HS-5 (cell line): ENCODE measurements at places on chromosomes 3 and 15.

GRCh38 chr3:191244242-191244867, 45.3 kb downstream of the OSTN start:
- no peak for DNase-seq

DNA sequence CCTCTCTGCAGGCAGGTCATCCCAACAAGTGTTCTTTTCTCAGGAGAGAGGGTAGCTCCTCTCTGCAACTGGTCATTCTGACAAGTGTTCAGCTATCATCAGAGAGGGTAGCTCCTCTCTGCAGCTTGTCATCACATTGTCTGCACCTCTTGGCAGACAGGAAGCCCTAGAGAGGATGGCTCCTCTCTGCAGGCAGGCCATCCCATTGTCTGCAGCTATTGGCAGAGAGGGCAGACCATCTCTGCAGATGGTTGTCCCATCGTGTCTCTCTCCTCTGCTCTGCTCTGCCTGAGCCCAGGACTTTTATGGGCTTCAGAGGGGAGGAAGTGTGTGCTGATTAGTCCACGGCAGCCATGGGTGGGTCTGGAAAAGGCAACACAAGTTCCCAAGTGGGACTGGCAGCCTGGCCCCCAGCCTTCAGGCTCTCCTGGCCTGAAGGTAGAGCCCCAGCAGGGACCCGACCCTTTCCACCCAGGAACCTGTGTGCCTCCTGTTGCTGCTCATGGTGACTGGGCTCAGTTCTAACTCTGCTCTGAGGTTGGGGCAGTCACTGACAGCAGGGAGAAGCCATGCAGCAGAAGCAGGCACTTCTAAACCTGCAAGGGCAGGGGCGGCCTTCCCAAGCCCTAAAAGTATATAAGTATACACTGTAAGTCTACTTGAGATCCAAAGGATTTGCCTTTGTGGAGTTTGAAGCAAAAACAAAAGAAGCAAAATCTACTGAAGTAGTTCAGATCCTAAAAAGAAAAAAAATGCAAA, 637.9 kb downstream of the PLOD2 start:
- no peak for DNase-seq

DNA sequence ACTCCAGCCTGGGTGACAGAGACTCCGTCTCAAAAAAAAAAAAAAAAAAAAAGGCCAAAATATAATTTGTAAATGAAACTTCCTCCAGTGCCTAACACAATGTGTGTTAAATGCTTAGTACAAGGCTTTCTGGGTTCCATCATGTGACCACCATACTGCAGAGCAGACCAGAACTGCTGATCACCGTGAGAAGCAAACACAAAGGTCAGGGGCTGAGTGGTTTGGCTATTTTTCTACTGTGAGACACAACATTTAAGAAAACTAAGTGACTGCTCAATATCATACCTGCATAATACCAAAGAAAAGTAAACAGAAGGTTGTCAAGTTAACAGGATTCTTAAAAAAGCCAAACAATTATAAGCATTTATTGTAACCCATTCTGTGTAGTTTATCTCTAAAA, 13.2 kb downstream of the ABCC5 start:
- no peak for DNase-seq

- no peak for DNase-seq
These were observed 44.4 kb downstream of the LSM3 start for GRCh38 chr3:14222900-14223594.

GRCh38 chr3:172106989-172107388, 67.6 kb downstream of the FNDC3B start:
- DNase-seq: no peak

DNA sequence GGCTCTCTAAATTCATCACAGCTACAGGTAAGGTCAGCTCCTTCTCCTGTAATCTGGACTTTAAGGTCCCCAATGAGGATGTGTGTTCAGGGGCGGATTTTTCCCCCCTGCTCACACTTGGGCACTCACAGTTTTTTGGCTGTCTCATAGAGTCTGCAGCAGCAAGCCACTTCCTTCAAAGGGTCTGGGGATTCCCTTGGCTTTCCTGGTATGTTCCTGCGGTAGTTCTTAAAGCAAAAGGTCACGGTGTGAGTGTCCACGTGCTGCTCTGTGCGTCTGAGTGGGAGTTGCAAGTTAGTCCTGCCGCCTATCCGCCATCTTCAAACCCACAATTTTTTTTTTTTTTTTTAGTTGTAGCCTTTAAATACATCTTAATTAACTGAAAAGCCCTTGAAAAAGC, 15.4 kb upstream of the CFAP20DC start:
- no peak for DNase-seq

- DNase-seq: no peak
These were observed 378.3 kb upstream of the RGMA start for GRCh38 chr15:93467337-93467736.

DNA sequence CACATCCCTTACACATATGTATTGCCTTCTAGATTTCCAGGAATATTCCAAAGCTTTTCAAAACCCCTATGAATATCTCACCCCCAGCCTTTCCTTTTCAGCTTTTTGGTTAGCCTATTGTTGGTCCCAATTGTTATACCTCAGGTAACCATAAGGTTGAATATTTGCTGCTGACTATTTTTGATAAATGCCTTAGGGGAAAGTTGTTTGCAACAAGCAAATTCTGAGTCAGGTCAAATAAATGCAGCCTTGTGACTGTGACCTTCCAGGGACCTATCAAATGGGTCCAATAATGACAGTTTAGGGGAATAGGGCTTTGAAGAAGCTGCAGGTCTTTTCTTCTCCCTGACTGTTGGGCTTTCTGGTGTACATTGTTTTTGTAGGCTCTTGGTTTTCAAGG, 699.7 kb downstream of the NTRK3 start:
- no peak for DNase-seq

DNA sequence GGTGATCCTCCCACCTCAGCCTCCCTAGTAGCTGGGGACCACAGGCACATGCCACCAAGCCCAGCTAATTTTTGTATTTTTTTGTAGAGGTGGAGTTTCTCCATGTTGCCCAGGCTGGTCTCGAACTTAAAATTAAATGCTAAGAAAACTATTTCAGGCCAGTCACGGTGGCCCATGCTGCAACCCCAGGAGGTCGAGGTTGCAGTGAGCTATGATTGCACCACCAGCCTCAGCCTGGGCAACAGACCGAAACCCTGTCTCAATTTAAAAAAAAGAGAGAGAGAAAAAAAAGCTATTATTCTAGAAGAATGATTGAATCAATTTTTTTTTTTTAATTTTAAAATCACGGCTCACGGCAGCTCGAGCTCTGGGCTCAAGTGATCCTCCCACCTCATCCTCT, 4.7 kb downstream of the SLC51A start:
- DNase-seq: no peak

GRCh38 chr15:68369931-68370767, 61.8 kb downstream of the ITGA11 start:
- DNase-seq: no peak

DNA sequence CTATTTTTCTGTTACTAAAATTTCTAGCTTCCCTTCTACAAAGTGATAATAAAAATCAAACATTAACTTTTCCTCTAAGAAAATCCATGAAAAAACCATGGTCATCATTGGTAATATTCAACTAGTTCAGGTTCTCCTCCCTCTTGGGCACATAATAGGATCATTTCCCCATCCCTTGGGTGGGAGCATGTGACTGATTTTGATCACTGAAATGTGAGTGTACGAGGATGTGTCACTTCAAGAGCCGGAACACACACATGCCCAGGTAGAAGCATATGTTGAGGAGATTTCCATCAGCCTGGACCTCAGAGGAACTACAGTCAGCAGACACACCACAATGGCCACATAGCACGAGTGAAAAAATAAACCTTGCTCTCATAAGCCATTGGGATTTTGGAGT, 36.1 kb downstream of the AP3S2 start:
- no peak for DNase-seq

- no peak for DNase-seq
These were observed 45.3 kb upstream of the PLCL2 start for GRCh38 chr3:16839271-16840100.

DNA sequence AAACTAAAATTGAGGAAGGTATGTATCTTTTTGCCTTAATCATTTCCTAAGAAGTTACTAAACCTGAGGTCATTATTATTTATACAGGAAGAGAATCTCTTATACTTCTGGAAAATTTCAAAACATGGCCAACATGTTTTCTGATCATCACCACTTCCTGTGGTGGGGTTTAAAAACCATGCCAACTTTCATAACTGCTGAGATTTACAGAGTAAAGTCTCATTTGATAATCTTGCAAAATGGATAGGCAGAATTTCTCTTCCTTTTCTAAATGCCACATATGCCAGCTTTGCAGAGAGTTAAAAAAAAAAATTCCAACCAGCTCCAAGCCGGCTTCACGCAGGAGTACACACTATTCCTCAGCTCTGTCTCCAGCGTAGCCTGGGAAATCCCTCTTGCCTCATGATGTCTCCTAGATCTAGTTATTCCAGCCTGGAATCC, 124.3 kb upstream of the SPRED1 start:
- DNase-seq: peak; percentile 42

DNA sequence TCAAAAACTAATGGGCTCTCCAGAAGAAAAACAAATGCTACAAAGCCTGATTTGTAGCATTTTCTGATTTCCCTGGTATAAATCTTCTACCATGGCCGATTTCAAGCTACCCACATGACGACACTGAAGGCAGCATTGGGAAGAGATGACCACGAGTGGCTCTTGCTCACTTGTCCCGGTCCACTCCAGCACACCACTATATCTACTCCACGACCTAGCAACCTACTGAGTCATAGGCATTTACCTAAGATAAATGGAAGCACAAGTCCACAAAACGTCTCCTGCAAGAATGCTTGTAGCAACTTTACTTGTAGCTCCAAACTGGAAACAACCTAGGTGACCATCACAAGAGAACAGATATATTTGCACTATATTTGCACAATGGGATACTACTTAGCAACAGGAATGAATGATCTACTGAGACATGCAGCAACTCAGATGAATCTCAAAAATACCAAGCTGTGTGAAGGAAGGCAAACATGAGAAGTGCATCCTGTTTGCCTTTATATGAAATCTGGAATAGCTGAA, 60.8 kb upstream of the HES1 start:
- DNase-seq: no peak

GRCh38 chr3:48151058-48151806, 37.0 kb downstream of the CDC25A start:
- peak; percentile 43 for DNase-seq

- DNase-seq: no peak
These were observed 250.3 kb downstream of the MAGI1 start for GRCh38 chr3:65788461-65788860.

GRCh38 chr3:165336786-165337185, 140.6 kb upstream of the SLITRK3 start:
- DNase-seq: no peak

DNA sequence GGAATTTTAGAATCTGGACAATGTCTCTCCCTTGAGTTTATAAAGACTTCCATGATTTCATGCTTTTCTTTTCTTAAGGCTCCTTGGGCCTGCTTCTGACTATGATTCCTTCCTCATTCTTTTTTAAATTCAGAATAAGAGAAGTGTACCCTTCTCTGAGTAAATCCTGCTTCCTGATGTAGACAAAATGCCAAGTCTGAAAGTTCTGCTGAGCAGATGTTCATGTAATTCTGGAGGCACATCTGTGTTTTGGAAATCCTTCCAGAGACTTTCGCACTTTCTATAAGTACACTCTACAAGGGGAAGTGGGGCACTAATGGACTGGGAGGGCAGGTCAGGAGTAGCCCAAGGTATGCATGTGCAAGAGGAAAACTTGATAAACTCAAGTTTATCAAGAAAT, 24.8 kb downstream of the TPM1 start:
- DNase-seq: no peak

DNA sequence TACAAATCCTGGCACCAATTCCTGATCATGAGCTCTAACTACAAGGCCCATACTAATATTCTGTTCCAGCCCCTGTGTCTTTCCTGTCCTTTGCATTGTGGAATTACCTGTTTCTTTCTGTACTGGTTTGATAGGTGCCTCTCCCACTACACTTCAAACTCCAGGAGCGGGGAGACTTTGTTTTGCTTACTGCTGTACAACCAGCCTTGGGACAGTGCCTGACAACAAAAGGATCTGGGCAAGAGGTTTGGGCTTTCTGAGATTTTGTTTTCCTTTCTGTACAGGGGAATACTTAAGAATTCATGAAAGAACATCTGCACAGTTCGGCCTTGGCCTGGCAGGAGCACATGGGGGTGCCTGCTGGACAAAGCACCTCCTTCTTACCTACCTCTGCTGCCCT, 45.1 kb downstream of the ZDHHC3 start:
- no peak for DNase-seq

DNA sequence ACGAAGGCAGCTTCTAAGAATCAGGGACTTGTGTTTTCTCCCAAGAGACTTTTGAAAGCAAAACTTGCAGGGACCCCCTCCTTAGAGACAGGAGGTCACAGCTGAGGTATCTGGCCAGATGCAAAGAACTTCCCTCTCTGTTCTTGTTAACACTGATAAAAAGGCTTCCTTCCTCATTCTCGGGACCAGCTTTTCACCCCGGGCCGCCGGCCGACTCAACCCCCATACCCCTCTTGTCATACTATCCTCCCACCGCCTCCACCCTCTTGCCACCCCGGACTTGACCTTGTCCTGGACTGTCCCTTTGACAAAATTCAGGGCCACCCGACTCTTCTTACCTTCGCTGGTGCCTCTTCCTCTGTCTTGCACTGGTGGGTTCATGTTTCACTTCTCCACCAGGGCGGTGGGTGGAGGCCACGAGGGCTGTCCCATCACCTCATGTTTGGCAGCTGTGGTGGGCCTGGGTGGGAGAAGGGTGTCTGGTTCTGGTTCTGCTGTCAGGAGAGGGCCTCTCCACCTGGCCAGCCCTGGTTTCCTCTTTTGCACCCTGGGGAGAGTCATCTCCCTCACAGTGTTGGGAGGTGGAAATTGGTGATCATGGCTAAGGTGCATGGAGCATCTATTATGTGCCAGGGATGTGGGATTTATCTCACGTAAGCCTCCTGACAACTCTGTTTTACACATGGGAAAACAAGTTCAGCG, 32.5 kb downstream of the BHLHE40 start:
- no peak for DNase-seq

DNA sequence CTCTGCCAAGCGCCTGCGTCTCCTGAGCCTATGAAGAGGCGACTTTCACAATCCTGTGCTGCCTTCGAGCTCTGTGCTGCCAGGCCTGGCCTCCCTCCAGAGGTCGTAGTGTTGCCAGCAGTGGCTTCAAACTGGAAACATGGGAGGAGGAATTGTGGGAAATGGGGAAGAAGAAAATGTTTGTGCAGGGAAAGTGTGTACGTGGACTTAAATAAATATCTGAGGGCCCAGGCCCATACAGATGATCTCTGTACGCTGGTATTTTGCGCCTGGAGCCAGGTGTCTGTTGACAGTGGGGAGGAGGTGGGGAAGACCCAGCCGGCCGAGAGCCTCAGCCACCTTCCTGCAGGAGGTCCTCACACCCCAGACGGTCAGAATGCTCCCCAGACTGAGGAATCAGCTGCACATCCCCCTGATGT, 44.6 kb downstream of the ZBTB38 start:
- no peak for DNase-seq

DNA sequence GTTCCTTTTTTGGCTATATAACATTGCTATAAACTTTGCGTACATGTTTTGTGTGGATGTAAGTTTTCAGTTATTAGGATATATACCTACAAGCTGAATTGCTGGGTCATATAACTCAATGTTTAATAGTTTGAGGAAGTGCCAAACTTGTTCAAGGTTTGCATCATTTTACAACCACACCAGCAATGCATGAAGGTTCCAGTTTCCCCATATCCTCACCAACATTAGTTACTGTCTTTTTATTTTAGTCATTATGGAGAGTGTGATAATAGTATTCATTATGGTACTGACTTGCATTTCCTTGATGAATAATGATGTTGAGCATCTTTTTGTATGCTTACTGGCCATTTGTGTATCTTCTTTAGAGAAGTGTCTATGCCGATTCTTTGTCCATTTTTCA, 112.3 kb downstream of the NR1I2 start:
- DNase-seq: no peak

GRCh38 chr3:127829537-127829936, 7.2 kb upstream of the MGLL start:
- DNase-seq: no peak
